ENCODE measurements at places on chromosomes 2 and 18.

DNA sequence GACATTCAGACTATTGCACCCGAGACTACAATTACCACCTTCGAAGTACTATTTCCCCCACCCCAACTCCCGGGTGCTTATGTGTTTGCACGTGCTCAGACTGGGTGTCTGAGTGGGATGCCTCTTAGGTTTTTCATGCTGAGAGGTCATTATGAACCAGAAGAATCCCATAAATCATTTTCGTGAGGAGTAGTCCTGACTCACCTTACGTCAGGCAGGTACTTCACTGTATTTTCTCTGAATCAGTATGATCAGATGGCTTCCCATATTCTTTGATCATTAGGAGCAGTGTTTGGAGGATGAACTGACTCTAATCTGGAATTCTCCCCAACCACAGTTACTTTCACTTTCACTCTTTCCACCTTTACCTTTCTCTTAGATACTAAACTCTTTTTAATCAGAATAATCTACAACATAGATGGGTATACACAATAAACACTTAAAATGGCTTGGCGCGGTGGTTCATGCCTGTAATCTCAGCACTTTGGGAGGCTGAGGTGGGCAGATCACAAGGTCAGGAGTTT is 38.4 kb upstream of the STAT4 start:
- DNase-seq = no peak

GRCh38 chr18:12231040-12231882 is 22.9 kb upstream of the CIDEA start:
- peak; percentile 53 for DNase-seq

DNA sequence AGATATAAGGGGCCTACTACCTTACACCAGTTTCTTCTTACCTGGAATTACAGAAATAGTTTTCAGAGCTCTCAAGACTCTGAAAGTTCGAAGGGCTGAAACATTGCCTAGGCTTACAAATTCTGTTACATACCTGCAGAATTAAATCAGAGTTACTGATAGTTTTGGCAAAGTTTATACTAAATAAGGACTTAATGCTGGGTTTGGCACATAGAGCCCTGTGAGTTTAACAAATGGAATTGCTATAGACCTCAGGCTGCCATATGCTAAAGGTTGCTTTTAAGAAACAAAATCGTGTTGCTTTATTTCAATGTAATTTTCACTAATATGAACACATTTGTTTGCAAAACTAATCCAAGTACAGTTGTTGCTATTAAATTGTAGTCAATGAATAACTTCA is 40.1 kb downstream of the SCN3A start:
- DNase-seq = no peak

DNA sequence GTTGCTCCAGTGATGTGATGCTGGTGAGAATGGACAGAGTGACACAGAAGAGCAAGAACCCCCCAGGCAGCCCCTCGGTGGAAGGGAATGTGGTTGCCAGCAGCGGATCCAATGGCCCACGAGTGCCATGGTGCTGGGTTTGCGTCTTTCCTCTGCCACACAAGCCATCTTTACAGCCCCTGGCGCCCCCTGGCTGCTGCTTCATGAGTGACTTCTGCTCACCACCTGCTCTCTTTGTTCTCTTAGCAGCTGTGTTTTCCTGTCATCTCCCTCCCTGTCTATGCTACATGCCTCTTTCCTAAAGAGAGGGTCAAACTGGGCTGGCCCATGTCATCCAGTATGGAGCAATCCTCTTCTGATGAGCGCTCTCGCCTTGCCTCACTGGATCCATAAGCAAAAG is 300.0 kb upstream of the SMIM21 start:
- no peak for DNase-seq

GRCh38 chr18:37254236-37254754 is 311.3 kb downstream of the CELF4 start:
- DNase-seq = peak; percentile 48

GRCh38 chr2:168738062-168738461 is 64.4 kb upstream of the NOSTRIN start:
- DNase-seq = no peak
